Stimulated activated CD8-positive, alpha-beta memory T cell treated with anti-CD3 and anti-CD28 coated beads, Interleukin-2, amount 100 ng/mL, for 1 hour (primary cell): ENCODE measurements at places on chromosomes 1 and 21.

- DNase-seq = no peak
These were observed 35.9 kb downstream of the EPHA2 start for GRCh38 chr1:16119926-16120325.

DNA sequence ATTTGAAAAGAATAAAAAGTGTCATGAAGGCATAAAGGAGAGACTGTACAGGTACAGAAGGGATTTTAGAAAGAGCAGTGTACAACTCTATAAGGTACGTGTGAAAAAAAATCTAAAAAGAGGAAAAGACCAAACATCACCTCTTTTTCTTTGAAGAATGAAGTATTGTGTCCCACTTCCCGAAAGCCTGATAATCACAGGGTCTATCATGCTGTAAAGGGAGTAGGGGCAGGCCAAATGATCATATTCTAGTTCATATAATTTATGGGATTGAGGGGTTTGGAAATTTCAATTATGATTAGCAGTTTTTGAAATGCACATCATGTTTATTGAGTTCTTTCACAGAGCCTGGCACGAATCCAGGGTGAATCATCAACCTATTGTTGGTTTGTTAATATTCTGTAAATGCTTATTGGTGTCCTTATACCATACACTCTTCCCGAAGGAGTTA lies 910 bp upstream of the RERE start:
- DNase-seq = no peak

DNA sequence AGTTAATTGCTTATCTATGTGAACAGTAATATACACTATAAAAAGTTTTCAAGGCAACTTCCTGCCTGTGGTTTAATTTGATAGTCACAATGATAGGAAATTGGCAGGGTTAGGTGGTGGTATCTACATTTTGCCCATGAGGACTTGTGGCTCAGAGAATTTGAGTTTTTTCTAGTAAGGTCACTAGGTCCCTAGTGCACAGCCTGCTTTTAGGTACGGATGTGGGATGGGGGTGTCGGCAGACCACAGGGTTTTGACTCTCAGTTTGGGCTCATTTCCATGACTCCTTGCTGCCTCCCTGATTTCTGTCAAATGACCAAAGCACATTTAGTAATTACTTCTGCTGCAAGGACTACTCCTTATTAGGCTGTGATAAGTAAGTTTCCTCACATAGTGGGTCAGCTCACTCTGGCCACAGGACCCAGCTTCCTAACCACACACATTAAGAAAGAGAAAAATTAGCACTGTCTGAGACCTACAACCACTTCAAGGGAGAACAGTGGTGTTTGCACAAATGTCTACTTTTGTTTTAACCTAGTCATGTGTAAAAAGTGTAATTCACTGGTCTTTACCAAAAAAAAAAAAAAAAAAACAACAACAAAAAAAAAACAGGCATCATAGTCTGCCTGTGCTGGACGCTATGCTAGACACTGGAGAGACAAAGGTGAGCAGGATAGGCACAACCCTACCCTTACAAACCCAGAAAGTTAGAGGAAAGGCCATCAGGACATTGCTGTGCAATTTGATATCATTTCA lies 43.7 kb downstream of the MRPL39 start:
- no peak for DNase-seq

DNA sequence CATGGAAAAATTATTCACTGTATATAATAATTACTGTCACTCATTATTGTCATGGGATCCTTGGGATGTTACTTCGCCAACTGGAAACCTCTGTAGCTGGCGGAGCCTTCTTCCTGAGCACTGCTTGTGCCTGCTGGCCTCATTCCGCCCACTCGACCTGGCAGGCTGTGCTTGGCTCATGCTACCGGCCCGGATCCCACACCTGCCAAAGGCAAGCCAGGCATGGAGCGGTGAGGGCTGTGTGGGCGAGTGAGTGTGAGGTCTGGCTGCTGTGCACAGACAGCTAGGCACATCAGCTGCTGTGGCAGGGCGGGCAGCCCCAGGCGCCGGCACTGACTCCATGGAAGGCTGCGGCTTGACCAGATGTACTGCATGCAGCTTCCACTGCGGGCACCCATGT lies 78.4 kb downstream of the DISP1 start:
- no peak for DNase-seq

DNA sequence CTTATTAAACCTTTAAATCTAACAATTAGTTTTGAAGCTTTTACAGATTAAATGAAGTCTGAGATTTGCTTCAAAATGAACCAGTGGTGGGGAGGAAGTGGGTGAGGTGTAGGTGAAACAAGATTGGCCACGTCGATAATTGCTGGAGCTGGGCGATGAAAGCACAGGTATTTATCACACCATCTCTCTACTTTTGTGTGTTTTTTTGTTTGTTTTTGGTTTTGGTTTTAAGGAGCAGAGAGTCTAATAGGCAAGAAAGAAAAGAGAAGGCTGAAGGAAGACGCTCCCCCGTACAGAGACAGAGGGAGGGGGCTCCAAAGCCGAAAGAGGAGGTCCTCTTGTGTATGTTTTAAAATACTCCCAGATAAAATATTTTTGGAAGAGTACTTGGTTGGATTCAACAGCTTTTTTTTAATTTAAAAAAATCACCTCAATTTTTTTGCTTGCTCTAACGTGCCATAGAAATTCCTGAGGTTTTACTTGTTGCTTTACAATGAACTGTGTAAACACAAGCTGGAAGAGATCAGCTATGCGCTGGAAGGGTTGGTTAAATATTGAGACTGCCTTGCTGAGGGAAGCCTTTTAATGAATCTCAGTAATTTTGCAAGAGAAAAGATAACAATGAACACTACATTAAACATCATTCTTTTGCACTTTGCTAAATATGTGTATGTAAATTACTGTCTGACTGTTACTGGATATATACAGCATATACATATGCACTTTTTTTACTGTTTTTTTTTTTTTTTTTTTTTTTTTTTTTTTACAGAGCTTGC lies 6.7 kb upstream of the LGALS8 start:
- no peak for DNase-seq

GRCh38 chr1:54248966-54249365 lies 49.0 kb downstream of the MRPL37 start:
- DNase-seq = no peak

DNA sequence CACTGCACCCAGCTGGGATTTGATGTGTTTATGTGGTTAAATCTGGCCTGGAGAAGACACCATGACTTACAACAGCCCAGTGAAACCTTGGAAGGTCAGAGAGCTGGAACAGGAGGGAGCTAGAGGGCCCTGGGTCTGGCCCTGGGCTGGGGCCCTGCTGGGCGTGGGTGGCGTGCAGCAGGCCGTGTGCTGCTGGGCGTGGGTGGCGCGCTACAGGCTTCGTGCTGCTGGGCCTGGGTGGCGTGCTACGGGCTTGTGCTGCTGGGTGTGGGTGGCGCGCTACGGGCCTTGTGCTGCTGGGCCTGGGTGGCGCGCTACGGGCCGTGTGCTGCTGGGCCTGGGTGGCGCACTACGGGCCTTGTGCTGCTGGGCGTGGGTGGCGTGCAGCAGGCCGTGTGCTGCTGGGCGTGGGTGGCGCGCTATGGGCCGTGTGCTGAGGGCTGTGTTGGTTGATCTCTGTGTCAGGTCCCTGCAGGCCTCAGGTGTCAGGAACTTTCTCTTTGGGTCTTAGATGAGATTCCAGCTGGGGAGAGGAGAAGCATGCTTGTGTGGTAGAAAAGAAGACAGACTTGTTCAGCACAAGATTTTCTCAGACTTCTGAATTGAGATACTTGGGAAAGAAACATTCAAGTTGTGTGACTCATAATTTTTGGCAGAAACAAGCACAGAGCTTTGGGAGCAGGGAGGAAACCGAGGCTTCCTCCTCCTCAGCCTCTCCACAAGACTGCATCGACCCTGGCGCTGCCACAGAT lies 66.0 kb downstream of the COL18A1 start:
- no peak for DNase-seq

DNA sequence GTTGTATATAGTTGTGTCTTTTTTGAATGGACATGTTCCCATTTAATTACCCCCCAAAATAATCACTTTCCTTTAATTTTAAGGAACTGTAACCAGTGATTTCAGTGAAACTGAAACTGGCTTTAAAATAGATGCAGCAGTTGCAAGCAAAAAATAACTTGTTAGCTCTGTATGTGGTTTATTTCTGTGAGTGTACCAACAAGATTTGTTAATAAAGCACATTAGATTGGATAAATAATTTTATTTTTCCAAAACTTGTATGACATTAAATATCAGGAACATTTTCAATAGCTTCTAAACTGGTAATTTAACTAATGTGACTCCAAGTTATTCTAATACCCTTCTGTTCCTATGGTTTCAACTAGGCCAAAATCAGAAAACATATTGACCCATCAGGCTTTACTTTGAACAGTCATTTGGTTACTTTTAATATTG lies 184.3 kb upstream of the CACYBP start:
- no peak for DNase-seq

DNA sequence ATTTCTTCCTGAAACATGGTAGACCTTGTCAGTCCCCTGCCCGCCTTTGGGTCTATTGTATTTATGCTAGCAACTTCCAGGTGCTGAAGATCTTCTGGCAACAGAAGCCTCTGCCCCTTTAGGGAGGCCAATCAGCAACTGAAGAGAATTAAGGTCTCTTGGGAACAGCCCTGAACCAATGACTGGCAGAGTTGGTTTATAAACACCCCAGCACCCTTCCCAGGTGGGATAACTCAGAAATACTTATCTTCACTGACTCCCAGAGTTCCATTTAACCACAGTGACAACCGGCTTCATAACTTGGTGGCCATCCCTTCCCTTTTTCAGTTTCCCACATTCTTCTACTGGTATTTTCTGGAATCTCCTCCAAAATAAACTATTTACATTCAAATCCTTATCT lies 27.2 kb upstream of the TMCO1 start:
- DNase-seq = no peak

DNA sequence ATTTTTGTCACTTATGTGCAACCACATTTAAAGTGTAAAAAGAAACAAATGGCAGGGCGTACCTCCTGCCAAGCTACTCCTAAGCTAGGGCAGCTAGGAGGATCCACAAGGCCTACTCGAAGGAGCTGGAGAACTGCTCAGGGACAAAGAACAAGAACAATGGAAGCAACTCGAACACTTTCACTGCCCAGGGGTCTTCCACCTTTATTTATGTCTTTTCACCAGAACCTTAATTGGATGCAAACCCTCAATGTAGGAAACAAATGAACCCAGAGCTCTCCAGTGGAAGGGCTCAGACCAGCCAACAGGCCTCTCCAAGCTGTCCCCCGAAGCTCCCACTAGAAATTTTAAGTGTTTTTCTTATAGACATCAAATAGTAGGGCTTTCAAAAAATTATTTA lies 39.9 kb downstream of the C1orf198 start:
- no peak for DNase-seq

DNA sequence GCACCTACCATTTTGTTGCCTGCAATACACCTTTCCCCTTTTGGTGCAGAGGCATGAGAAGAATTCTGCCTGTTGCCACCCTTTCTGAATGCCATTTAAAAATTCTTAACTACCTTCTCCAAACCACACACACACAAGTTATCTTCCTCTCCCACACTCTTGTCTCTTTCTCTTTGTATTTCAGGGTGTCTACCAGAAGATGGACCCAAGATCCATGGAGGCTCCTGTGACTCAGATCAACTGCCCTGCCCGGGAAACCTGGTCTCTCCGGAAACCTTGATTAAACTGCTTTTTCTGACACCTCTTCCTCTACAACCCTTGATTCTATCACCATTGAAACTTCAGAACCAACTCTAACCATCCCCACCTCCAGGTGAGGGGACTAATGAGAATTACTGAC lies 2.4 kb upstream of the TARS2 start:
- no peak for DNase-seq
